ENCODE measurements at places on chromosomes 1 and 21.

- no peak for DNase-seq
Measured at GRCh38 chr1:175376194-175376593, 183.6 kb upstream of the KIAA0040 start.

GRCh38 chr1:232562855-232563510 is 67.0 kb downstream of the SIPA1L2 start:
- no peak for DNase-seq

DNA sequence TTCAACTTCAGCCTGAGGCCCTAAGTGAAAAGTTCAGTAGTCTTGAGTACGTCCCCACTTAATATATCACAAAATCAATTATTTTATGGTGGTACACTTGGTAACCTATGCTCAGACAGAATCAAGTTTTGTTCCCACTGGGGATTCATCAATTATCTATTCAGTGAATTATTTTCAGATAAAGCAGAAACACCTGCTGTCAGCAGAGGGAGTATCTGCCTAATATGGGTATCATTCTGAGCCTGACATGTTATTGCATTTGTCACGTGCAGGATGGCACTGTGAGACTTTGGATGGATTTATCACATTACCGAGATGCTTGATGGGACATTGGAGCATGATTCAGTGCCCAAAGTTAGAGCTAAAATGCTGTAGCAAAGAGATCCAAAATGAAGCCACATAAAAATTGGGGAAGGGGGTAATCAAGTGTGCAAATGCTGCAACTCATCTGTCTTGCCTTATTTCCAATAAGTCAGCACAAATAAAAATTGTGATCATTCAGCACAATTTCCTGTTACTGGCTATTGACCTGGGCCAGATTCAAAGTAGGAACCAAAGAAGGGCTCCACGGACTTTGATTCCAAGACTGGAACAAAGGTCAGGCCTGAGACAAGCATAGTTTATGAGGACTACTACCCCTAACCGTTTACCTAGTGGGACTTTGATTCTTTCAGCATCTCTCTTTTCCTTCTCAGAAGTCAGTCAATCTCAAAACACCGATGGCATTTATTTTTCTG is 657.6 kb downstream of the LMO4 start:
- no peak for DNase-seq

DNA sequence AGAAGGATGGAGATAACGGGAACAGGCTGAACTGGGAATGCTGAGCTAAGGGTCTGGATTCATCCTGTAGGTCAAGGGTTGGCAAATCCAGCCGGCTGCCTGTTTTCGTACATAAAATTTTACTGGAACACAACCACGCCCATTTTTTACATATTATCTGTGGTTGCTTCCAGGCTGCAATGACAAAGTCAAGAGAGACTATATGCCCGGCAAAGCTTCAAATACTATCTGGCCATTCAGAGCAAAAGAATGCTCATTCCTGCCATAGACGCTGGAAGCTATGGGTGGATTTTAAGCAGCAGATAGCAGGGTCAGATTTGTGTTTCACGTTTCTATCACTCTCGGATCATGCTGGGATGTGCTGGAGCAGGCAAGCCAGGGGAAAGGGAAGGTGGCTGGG is 137.9 kb upstream of the EDN2 start:
- DNase-seq: no peak

DNA sequence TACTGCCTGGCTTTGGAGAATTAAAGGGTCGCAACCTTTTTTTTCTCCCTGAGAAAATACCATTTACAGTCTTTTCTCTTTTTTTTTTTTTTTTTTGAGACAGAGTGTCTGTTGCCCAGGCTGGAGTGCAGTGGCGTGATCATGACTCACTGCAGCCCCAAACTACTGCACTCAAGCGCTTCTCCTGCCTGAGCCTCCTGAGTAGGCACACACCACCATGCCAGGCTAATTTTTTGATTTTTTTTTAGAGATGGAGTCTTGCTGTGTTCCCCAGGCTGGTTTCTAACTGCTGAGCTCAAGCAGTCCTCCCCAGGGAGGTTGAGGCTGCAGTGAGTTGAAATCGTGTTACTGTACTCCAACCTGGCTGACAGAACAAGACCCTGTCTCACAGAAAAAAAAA is 24.6 kb downstream of the UBE4B start:
- DNase-seq: no peak

- no peak for DNase-seq
Measured at GRCh38 chr1:31911994-31912780, 26.0 kb downstream of the PTP4A2 start.

GRCh38 chr1:234592240-234592639 is 17.7 kb downstream of the IRF2BP2 start:
- DNase-seq: no peak

- DNase-seq: no peak
Measured at GRCh38 chr1:201593200-201593921, 54.4 kb downstream of the NAV1 start.

DNA sequence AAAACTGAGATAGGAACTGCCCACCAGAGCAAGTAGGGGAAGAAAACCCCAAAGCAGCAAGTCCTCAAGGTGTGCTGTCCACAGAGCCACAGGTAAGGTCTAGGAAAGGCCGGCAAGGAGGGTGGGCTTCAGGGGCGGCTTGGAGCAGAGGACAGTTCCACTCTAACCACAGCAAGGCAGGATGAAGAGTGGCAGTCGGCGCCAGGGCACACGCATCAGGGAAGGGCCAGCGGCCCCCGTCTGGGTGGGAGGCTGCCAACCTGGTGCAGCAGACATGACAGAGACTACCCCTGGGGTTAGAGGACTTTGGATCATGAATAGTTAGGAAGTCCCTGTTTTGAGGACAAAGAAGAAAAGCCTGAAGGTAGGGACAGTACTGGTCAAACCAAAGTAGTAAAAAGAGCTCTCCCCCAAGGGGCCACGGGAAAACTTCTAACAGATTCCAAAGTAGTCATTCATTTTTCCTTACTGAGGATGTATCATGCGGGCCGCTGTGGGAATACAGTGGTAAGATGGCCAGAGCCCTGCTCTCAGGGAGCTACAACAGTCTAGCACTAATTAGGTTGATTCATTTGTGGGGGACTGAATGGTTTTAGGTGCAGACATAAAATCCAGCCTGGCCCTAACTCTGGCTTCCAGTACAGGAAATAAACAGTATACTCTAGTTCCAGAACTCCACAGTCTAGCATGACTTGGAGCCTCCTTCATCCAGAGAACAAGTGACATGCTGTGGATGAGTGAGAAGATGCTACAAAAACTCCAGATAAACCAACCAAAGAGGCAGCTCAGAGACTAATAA is 3.5 kb upstream of the RAP1GAP start:
- DNase-seq: no peak

DNA sequence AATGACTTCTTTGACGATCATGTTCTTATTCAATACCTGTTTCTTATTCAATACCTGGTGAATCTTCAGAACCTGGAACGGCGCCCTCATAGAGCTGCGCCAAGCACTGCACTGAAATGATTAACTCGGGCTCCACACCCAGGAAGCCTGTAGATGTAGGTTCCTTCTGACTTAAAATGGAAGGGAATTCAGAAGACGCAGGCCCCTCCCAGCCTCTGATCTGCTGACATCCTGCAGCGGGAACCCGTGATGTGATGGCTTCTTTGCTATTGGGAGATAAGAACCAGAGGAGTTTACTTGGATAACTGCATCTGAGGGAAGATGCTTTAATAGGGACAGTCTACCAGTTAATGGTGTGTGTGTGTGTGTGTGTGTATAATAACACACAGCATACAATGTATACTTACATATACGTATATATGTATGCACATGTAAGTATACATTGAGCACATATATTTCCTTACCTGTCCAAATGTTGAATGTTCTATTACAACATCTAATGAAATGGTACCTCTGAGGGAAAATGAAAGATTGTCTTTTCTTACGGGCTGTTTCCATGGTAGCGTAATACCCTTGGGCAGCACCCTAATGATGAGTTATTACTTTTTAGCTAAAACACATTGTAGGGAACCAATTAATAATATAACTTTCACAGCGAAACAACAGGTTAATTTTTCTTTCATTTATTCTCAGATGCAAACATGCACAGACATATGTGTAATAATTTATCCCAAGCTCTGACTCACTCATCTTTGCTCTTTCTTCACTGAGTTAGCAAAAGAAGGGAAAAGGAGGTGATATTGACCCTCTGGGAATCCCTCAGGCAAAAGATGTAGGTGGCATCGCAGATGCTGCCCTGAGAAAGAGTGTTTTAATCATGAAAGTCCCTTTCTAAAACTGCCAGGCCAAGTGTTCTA is 379.8 kb downstream of the SIPA1L2 start:
- no peak for DNase-seq

GRCh38 chr21:35996217-35996616 is 64.1 kb downstream of the SETD4 start:
- no peak for DNase-seq

- DNase-seq: no peak
Measured at GRCh38 chr1:202989879-202990278, 17.3 kb upstream of the TMEM183A start.

GRCh38 chr1:50570066-50570468 is 146.8 kb upstream of the DMRTA2 start:
- no peak for DNase-seq

DNA sequence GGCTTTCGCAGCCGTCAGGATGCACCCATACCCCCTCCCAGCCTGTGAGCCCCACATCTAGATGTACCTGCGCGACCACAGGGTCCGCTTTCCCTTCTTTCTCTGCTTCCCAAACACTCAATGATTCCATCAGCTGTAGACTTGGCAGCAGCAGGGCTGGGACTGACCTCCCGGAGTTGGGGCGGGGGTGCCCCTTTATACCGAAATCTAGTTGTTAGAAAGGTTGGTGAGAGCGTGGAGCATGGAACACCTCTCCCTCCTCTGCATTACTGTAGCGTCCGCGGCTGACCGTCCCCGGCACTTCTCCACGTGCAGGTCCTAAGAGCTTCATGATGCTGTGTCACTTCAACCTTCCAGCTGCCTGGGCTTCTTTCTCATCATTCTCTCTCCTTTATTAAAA is 21.1 kb upstream of the ACTRT2 start:
- DNase-seq: no peak

- no peak for DNase-seq
Measured at GRCh38 chr1:22077728-22078127, 25.2 kb downstream of the CDC42 start.

DNA sequence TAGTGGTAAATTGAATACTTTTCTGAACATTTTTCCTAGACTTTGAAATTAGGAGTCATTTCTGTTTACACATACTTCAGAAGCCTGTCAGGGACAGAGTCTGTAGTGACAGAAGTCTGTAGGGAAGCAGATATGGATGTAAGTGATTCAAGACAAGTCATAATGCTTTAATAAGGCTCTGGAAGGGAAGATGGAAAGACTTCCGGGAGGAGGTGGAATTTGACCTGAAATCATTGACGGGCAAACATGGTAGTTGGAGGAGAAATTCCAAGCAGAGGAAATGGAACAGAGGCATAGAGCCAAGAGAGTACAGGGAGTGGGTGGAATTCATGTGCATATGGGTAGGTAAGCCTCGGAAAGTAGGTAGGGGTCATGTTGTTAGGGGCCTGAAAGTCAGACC is 22.5 kb downstream of the CAMTA1 start:
- no peak for DNase-seq

GRCh38 chr1:35783055-35783583 is 13.3 kb upstream of the CLSPN start:
- no peak for DNase-seq

DNA sequence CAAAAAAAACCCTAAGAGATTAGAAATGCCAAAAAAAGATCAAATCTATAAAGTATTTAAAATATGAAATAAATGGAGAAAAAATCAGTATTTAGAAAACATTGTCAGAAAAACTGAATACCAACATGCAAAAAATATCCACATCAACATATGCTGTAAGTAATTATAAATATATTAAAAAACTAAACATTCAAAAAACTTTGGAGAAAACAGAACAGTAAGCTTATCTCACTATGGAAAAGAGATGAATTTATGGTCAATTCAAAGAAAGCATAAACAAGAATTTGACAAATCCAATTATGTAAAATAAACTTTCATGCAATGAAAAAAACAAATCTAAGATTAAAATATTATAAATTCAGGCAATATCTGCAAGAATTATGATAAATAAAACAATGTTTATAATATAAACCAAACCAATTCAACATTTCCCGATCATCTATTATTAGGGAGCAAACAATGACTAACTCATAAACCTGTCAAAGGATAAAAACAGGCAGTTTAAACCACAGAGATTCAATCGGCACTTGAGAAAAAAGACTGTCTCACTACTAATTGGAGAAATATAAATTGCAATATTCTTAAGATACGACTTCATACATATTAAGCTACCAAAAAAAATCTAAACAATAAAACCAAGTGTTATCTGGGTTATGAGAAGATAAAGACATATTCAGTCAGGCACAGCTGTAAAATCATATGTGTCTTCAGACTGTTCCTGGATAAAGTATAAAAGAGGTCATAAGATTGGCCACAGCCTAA is 21.8 kb downstream of the EYA3 start:
- no peak for DNase-seq

DNA sequence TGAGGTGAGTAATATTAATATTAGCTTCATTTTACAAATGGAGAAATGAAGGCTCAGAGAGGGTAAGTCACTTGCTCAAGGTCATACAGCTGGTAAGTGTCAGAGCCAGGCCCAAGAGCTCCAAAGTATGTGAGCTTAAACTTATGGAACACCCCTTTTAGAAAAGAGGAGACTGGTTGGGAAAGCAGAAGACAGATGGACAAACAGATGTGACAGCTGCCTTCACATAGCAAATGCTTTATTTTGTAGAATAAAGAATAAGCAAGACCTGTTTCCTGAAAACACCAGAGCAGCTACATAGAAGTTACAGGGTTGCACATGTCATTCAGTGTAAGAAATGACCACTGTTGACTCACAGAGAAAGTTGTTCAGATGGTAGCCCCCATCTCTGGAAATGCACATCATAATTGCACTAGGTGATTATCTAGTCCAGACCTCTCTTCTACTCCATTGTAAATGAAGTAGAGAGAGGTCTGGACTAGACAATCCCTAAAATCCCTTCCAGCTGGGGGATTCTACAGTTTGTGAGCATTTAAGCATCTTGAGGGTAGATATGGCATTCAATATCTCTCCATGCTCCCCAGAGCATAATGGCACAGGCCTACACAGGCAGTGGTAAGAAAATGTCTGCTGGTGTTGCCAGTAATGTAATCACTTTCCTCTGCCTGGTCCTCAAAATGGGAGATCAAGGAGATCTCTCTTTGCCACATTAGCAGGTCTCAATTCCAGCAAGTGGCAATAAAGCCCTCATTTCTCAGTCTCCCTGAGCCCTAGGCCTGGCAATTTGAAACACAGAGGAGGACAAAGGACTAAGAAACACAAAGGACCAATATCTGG is 188.2 kb upstream of the FGGY start:
- DNase-seq: no peak

GRCh38 chr1:91863498-91863897 is 22.5 kb downstream of the TGFBR3 start:
- DNase-seq: no peak

DNA sequence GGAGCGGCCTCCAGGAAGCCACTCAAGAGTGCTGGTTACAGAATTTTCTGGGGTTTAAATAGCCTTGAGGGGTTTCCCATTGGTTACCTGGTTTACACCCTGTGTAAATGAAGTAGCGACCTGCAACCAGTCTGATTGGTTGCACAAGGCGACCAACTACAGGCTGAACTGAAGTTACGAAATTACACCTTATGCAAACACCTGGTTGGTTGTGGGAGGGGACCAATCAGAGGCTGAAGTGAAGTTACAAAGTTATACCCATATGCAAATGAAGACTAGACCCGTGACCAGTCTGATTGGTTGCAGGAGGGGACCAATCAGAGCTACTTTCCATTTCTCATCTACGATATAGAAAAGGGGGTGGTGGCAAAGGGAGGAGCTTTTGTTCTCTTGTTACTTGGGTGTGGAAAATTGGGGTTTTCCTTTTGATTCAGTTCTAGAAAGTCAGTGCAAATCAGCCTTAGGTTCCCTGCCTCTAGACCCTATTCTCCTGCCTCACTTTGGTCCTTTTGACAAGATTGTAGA is 22.2 kb upstream of the C1orf174 start:
- DNase-seq: peak; percentile 62

Measured in central memory CD4-positive, alpha-beta T cell (primary cell).